ENCODE measurements at places on chromosomes 5 and 9.
A peak's percentile ranks its signal among the peaks of the same experiment; 100 is the strongest.

GRCh38 chr5:150500905-150501304, 7.0 kb upstream of the NDST1 start:
- no peak for DNase-seq

GRCh38 chr5:153798830-153799229, 239.9 kb downstream of the FAM114A2 start:
- no peak for DNase-seq

DNA sequence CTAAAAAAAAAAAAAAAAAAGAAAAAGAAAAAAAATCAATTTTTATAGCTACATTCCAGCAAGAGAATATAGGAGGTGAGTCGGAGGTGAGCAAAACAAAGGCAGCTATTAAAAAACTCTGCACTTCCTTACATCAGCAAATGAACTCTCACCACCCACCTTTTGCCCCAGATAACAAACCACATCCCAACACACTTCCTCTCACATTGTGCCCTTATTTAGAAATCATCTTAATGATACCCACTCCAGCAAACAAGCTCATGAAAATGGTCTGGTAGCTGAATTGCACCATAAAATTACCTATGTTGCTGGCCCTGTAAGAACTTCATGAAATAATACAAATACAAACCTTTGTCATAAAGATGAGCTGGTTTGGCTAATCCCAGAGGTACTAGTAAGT, 82.9 kb downstream of the CEMIP2 start:
- DNase-seq = no peak

DNA sequence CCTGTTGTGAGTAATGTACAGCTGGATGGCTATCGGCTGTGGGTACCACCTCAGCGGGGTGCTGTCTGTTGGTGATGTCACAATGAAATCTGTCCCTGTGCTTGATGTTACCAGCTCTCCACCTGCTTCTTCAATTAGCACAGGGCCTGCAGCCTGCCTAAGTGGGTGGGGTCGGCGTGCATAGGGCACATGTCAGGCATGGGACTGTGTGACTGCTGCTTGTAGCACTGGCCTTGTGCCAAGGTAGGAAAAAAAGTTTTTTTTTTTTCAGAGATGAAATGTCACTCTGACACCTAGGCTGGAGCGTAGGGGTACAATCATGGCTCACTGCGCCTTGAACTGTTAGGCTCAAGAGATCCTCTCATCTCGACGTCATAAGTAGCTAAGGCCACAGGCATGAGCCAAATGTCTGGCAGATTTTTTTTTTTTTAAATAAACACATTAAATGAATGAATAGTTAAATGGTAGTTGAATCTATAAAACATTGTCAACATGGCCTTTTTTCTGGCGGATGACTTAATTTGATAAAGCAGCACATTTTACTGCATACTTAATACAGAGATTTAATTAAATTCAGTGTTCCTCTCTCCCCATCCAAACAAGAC, 222.5 kb downstream of the NXNL2 start:
- no peak for DNase-seq

GRCh38 chr9:90999425-91000397, 198.1 kb downstream of the SYK start:
- DNase-seq = no peak

DNA sequence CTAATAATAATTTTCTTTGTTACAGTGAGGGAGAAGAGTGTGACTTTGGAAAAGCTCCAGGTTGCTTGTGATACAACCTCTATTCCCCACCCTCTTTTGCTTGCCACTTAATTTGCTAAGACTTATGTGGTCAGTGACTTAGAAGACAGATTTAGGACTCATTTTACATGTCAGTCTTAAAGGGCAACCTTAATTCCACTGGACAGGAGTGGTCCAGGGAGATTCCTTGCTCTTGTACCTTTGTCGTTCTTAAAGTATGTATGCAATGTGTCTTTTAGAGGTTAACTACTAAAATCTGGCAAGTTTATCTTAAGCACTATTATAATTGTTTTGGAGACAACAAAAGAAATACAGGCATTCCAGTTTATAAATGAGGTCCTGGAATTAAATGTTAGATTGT, 20.0 kb downstream of the SLC30A5 start:
- DNase-seq = no peak

- no peak for DNase-seq
Observed at GRCh38 chr9:124016175-124017050, 4.8 kb downstream of the LHX2 start.

- no peak for DNase-seq
Observed at GRCh38 chr9:16811987-16812685, 58.3 kb downstream of the BNC2 start.

DNA sequence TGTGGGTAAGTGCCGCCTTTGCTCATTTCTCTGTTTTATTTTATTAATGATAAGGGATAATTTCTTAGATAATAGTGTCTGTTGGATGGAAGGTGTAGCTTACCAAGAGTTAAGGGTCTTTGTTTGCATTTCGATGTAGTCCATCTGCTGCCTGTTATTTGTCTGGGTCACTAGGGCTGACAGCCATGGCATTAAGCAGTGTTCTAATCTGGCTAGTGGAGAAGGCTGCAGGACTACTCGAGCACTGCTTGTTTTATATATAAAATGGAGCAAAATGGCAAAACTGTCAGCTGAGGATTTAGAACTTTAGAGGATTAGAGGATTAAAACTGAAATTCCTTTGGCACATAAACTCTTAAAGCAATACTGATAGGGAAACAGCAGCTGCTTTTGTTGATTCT, 67.5 kb downstream of the C7 start:
- DNase-seq = no peak

DNA sequence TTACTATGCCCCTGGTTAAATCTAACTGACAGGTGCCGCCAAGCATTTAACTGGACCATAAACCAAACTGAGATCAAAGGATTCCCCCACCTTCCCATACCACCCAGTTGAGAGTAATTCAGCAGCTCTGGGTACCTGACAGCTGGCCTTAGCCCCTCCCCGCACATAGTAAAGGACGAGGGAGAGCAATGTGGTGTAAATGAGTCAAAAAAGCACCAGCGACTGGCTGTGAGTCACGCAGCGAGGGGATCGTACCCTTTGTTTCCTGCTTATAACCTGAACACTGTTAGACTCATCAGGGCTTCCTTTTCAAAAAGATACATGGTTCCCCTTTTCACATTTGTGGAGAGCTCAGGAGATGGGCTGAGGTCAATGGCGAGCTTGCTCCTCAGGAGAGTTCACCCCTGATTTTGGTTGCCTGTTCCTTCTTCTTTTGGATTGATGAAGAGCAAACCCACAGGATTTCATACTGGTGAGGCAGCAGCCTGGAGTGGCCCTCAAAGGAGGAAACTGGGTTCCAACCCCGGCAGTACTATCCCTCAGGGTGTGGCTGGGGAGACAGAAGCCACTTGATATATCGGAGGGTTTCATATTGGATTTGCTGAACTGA, 71.5 kb downstream of the ANKRD33B start:
- peak; percentile 70 for DNase-seq

GRCh38 chr5:151745071-151745705, 13.2 kb downstream of the ATOX1 start:
- no peak for DNase-seq

- DNase-seq = no peak
Observed at GRCh38 chr5:31380049-31380448, 151.8 kb downstream of the DROSHA start.

DNA sequence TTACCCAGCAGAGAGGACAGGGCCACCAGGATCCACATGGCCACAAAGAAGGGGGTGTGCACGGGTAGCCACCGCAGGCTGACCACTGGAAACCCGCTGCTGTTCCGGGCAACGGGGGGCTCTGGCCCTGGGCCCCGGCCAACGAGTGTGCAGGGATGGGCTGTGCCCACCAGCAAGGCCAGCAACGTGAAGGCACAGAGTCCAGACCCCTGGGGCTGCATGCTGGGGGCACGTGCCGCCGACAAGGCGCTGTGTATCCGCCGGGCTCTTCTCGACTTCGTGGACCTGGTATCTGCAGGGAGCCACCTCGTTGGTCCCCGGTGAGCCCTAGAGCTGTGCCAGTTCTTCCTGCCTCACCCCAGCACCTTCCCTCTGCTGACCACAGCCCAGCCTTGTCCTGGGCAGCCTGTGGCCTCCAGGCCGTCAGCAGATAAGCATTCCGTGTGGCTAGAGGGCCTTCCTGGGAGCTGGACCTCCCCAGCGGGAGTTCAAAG, 42.2 kb upstream of the CEP72 start:
- DNase-seq = no peak

DNA sequence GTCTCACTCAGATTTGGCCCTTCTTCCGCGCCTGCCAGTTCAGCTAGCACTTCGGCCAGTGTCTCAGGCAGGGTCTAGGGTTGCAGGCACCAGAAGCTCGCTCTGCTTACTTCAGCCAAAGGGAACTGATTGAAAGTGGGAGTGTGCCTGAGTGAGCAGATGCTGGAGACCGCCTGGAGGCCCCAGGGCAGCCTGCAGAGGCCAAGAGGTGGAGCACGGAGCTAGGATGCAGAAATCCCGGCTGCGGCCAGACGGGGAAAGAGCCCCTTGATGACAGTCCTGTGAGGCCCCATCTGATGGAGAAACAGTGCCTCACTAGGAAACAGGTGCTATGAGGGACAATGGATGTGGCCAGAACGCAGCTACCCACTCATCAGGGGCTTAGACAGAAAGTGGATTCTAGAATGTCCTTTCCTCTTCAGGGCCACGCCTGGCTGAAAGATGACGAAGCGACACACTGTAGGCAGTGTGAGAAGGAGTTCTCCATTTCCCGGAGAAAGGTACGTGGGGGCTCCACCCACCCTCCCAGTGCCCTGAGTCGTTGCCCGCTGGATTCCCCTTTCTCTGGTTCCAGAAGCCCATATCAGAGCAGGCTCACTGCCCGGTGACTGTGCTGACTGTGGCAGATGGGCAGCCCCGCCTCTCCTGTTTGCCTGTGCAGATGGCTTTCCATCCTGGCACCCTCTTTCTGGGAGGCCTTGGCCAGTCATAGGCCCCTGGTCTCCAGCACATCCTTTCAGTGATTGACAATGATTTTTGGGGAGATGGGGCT, 16.1 kb downstream of the HNRNPH1 start:
- DNase-seq = no peak

DNA sequence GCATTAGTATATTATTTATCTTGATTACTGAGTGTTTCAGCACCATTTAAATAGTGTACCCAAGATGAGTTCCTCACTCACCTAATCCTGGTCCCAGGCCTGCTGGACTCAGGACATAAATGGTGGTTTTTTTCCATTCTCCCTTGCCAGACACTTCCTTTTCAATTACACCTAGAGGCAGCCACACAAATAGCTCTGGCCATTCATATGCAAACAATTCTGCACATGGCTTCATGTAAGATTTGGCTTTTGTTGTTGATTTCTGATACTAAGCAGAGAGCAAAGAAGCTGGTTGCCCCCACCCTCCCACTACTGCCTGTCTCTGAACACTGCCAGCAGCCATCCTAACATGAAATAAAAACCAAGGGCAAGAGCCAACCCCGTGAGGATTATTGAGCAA, 180.4 kb downstream of the SEMA5A start:
- no peak for DNase-seq

DNA sequence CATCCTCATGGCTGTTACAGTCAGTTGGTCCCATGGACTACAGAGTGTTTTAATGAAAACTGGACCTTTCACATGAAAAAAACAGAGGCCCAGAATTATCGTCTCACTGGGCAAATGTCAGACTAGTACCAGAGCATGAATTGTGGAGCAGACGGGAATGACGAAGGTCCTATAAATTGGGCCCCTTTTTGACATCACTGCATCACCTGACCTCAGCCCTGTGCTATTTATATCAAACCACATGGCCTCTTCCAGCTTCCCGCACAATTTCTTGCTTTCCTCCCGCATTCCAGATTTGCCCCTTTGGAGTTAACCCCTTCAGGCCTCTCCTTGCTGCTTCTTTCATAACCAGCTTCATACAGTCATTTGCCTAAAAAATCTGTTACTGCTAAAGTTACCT, 301.7 kb downstream of the ATPSCKMT start:
- DNase-seq = no peak

- DNase-seq = no peak
Observed at GRCh38 chr5:13356226-13356625, 588.3 kb downstream of the DNAH5 start.

DNA sequence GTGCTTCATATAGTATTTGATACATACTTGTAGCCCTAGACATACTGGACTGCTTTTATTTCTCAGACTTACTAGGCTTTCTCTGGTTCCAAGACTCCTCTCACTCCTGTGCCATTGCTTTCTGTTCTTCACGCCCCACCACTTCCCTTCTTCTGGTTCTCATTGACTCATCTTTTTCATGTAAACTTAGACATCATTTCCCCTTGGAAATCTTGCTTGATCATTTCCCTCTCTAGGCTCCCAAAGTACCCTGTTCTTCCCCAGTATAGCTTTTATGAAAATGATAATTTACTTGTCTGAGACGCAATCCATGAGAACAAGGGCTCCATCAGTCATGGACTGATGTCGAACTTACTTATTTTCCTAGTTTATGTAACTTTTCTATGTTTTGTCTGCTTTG, 83.5 kb downstream of the TLR4 start:
- no peak for DNase-seq

DNA sequence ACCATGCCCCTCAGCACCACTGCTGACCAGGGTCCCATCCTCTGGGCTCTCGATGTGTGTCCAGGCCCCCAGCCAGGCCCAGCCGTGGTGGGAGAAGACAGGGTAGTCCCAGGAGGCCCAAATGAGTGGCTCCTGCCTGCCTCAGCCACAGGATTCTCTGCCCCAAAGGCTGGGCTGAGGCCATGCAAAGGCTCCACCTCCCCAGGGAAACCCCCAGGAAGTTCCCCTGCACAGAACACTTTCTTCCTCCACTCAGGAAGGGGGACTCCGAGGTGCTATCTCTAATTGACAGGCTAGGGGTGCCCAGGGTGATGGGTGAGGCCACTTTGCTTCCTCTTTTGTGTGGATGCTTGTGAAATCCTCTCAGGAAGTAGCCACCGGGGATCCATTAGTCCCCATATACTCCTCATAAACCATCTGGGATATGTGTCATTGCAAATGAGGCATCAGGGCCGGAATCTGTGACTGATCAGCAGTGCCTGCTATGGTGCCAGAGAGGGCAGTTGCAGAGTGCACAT, 23.1 kb upstream of the TDRD7 start:
- DNase-seq = peak; percentile 38

- DNase-seq = no peak
Observed at GRCh38 chr5:81629986-81630385, 120.9 kb downstream of the SSBP2 start.

- DNase-seq = no peak
Observed at GRCh38 chr9:120545701-120546550, 34.0 kb downstream of the CDK5RAP2 start.

- no peak for DNase-seq
Observed at GRCh38 chr9:132776268-132776667, 101.8 kb downstream of the AK8 start.

DNA sequence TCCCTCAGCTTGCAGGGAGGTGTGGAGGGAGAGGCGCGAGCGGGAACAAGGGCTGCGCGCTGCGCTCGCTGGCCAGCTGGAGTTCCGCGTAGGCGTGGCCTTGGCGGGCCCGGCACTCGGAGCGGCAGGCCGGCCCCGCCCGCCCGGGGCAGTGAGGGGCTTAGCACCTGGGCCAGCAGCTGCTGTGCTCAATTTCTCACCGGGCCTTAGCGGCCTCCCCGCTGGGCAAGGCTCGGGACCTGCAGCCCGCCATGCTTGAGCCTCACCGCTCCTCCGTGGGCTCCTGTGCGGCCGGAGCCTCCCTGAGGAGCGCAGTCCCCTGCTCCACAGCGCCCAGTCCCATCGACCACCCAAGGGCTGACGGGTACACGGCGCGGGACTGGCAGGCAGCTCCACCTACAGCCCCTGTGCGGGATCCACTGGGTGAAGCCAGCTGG, 1516.4 kb downstream of the EFNA5 start:
- no peak for DNase-seq
